Stimulated activated CD8-positive, alpha-beta memory T cell treated with anti-CD3 and anti-CD28 coated beads, Interleukin-12 subunit alpha, Interleukin-12 subunit beta, amount 100 ng/mL, for 4 hours (primary cell): ENCODE measurements at places on chromosomes 13 and 19.

- no peak for DNase-seq
These were observed 117.0 kb downstream of the RFC3 start for GRCh38 chr13:33934951-33935371.

- no peak for DNase-seq
These were observed 13.2 kb upstream of the CREB3L3 start for GRCh38 chr19:4140237-4140711.

DNA sequence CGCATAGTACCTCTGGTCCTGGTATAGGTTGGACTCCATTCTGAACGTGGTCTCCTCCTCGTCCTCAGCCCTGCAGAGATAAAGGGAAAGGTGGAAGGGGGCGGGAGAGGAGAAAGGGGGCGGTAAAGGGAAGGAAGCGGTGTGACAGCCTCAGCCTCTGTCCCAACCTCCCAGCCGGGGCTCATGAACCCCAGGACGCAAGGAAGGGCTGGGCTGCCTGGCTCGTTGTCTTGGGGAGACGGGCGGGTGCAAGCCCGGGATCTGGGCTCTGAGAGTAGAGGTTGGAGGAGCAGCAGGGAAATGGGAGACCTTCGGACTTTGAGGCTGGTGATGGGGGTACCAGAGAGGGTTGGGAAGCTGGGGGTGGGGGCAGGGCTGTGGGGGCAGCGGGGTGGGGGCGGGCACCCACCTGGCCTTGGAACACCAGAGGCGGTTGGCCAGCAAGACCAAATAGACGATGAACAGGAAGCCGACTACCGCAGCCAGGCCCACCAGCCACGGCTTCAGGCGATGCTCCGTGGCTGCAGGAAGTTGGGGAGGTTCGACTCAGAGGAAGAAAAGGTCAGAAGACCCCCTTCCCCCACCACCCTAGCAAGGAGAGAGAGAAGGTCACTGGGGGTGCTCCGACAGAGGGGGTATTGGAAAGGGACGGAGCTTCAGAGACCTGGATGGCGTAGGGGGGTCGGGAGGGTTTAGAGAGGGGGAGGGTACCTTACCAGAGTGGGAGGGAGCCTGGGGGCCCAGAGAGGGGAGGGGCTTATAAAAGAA is 1.7 kb downstream of the SMIM24 start:
- no peak for DNase-seq

GRCh38 chr13:91134803-91135184 is 212.7 kb upstream of the MIR17HG start:
- DNase-seq = no peak

DNA sequence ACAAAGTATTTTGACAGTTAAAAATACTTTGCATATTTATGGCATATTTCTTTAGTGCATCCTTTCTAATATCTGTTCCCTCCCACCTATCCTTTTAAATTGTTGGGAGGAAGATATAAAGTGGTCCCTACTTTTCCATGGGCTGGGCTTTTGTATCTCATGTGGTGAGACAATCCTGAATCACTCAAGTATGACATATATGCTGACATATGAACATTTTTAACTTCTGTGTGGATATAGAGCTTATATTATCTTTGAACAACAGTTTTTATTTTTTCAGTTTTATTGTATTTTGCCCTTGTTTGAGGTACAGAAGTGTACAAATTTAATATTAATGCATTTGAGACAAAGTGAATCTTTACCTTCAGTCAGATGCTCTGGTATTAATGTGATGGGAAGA is 3.4 kb downstream of the ZMYM2 start:
- DNase-seq = no peak
